ENCODE measurements at places on chromosomes 4 and X. TPM values are rescaled to one million over a fixed set of nuclear protein-coding genes. Genes with fewer than 3 reads are reported as not detected.

The FGD1 gene
- polyA plus RNA-seq = 5.6 TPM

DNA sequence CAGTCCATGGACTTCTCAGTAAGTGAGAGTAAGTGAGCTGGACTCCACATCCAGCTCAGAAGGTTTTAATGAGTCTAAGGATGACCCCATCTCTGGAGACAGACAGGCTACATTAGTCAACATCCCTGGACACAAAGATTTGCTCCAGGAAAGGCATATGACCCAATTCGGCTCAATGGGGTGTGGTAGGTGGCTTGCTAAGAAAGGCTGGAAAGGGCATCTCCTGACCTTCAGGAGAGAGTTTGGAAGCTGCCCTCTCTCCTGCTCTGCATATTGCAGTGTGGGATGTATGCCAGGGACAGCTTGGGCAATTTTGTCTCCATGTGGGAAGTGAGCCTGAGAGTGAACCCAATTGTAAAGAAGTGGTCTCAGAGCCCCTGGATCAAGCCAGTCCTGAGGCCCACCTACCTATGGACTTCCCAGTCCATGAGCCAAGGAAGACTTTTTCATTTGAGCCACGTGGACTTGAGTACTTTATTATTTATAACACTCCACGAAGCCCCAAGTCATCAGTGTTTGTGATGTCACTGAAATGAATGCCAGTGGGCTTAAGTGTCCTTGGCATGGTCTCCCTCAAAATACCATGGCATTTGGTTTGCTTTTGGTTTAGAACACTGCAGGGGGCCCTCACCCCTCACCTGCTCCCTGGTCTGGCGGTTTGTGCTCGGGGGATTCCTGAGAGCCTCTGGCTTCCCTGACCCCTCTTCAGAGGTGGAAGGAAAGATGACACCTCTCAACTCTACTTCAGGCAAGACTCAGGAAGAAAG, 10.4 kb upstream of the ABLIM2 start:
- no peak for DNase-seq

DNA sequence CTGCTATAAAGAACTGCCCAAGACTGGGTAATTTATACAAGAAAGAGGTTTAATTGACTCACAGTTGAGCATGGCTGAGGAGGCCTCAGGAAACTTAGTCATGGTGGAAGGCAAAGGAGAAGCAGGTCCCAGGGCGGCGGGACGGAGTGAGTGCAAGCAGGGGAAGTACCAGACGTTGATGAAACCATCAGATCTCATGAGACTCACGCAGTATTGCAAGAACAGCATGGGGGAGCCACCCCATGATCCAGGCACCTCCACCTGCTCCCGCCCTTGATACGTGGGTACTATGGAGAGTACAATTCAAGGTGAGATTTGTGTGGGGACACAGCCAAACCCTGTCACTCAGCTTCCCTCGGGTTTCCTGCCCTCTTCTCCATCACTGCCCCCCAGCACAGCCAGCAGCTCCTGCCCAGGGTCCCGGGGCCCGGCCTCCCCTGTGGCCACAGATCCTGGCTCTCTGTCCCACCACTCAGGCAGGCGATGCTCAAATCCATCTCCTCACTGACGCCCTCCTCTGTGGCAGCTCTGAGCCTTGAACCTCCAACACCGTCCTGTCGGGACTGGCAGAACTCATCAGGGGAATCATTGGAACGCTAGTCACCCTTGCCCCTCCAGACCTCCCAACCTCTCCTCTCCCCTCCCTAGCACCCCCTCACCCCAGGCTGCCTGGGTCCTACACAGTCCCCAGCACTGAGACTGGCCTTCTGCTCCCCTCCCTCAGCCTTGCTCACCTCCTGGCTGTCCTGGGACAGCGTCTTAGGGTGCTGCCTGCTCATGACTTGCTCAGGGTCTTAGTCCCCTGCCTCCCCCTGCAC, 37.6 kb downstream of the FGFRL1 start:
- DNase-seq = no peak

DNA sequence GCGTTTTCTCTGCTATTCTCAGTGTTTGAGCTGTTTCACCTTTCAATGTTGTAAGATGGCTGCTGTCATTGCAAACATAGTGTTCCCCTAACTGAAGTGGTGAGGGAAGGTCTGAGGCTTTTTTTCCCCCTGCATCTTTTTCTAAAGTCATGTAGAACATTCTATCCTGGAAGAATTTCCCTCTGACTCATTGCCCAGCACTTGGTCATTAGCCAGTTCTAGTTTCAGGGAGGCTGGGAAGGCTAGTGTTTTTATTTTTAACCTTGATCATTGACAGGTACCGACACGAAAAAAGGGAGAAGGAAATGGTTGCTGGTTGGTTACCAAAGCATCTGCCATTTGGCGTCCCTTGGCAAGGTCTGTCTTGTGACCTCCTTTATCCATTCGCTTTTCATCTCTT, 6.6 kb downstream of the LANCL3 start:
- DNase-seq = no peak

- DNase-seq = no peak
Measured at GRCh38 chrX:96591421-96591820, 93.2 kb upstream of the DIAPH2 start.

DNA sequence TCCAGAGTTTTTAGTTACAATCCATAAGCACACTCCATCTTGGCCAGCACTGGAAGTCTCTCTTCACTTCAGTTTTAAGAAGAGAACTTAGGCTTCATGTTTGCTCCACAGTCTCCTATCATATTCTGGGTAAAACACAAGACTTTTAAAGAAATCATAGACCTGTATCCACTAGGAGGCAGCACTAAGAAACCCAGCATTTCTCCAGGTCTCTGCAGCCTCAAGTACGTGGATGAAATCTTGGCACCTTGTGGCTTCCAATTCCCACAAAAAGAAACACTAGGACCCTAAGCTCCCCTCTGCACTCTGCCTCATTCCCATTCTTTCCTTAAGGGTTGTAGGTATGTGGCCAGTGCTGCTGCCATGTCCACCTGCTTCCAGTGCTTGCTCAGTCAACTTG, 367.3 kb upstream of the CASK start:
- DNase-seq = no peak

The JCHAIN gene
- polyA plus RNA-seq = 0.17 TPM

The ARX gene
- 0.46 TPM for polyA plus RNA-seq

GRCh38 chr4:76987685-76988084, 38.1 kb downstream of the SEPTIN11 start:
- DNase-seq = no peak

DNA sequence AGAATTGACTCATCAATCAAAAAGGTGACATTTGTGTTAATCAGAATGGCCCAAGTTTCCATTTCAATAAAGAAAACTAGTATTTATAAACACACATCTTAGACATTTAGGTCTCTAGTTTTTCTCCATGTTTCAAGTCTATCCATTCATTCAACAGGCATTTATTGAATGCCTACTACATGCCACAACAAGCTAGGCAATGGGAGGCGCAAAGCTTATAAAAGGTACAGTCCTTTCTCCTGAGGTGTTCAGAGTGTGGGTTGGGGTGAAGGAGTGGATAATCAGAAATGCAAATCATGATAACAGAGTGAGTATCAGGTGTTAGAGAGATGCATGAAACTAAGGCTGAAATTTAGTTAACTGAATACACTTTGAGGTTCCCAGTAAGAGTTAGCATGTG, 78.0 kb downstream of the HCCS start:
- DNase-seq = no peak

- DNase-seq = peak; percentile 15
Measured at GRCh38 chr4:185874516-185875230, 62.7 kb upstream of the SORBS2 start.

The SLC10A4 gene
- polyA plus RNA-seq = 5.0 TPM

GRCh38 chr4:84024405-84024804, 474.7 kb downstream of the NKX6-1 start:
- no peak for DNase-seq

The MAD2L1 gene
- 65.3 TPM for polyA plus RNA-seq

The SCML1 gene
- polyA plus RNA-seq = 5.1 TPM

The PDCL2 gene
- polyA plus RNA-seq = not detected

GRCh38 chr4:66750273-66750672, 795.0 kb downstream of the CENPC start:
- DNase-seq = no peak

The NLRP2B gene
- not detected for polyA plus RNA-seq

- DNase-seq = no peak
Measured at GRCh38 chr4:120163895-120164294, 97.2 kb upstream of the MAD2L1 start.

GRCh38 chrX:21907260-21907659, 33.2 kb upstream of the SMS start:
- DNase-seq = no peak

The IL3RA gene
- polyA plus RNA-seq = not detected

DNA sequence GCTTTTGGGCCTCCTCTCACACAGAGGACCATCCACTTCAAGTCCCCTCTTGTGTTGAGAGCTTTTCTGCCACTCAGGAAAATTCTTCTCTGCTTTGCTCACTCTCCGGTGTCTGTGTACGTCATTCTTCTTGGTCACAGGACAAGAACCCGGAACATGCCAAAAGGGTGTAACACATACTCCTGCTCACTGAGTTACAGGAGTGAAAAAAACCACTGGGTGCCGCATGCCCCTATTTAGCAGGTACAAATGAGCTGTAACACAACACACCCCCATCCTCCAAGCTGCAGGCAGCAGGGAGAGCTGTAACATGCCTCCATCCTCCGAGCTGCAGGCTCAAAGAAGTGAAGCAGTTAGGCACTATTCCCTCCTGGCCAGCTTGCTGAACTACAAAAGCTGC, 13.0 kb upstream of the CXCL2 start:
- no peak for DNase-seq

DNA sequence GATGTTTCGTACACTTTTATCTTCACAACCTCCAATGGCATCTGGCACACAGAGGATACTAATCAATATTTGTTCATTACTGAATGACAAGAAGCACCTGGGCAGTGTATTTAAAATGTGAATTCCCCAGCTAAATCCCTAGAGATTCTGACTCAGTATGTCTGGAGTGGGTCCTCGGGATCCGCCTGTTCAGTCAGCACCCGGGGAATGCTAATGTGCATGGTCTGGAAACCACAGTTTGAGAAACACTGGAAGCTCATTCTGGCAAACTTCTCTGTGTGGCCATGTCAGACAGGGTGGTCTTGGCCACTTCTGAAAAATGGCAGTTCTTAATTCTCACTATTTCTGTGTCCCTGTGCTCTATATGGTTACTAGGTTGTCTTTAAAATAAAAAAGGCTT, 138.8 kb upstream of the VCX start:
- no peak for DNase-seq

The ETDB gene
- polyA plus RNA-seq = not detected

GRCh38 chr4:13007802-13008470, 476.2 kb downstream of the RAB28 start:
- DNase-seq = no peak

The EDA gene
- 0.20 TPM for polyA plus RNA-seq

GRCh38 chr4:122855353-122855890, 28.8 kb downstream of the FGF2 start:
- no peak for DNase-seq

- DNase-seq = no peak
Measured at GRCh38 chr4:119106036-119107000, 29.3 kb upstream of the MYOZ2 start.

The EVC gene
- polyA plus RNA-seq = 5.5 TPM

The AKAP4 gene
- polyA plus RNA-seq = not detected

DNA sequence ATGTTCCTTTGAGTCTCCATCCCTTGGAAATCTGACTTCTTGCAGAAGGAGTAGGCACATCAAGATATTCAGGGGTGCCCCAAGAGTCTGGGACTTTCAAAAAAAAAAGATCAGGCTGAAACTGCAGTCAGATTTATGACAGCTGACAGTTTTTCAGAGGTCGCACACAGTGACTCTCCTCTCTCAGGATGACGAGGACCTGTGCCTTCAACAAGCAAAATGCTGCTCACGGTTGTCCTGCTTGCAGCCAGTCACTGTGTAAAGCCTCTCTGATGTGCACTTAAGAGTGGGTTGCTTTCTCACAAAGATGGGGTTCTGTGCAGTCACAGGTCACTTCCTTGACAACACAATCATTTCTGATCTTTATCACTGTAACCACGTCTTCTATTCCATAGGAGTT, 178.2 kb downstream of the PTTG2 start:
- no peak for DNase-seq
